Stimulated activated CD4-positive, alpha-beta T cell treated with anti-CD3 and anti-CD28 coated beads, Interleukin-2, amount 100 ng/mL, for 24 hours (primary cell): ENCODE measurements at places on chromosomes 1 and 21.

DNA sequence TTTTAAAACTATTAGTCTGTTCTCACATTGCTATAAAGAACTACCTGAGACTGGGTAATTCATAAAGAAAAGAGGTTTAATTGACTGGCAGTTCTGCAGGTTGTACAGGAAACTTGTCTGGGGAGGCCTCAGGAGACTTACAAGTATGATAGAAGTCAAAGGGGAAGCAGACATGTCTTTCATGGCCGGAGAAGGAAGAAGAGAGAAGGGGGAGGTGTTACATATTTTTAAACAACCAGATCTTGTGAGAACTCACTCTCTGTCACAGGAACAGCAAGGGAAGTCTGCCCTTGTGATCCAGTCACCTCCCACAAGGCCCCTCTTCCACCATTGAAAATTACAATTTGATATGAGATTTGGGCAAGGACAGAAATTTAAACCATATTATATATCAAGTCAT, 55.9 kb downstream of the CLIC4 start:
- DNase-seq = no peak

- no peak for DNase-seq
Measured at GRCh38 chr1:26025060-26025459, 3.5 kb downstream of the EXTL1 start.

- no peak for DNase-seq
Measured at GRCh38 chr1:109091839-109092193, 1.3 kb downstream of the TMEM167B start.

- DNase-seq = no peak
Measured at GRCh38 chr1:223682502-223682901, 17.0 kb upstream of the CAPN8 start.

GRCh38 chr1:9689011-9689706, 37.6 kb downstream of the PIK3CD start:
- DNase-seq = peak; percentile 86

DNA sequence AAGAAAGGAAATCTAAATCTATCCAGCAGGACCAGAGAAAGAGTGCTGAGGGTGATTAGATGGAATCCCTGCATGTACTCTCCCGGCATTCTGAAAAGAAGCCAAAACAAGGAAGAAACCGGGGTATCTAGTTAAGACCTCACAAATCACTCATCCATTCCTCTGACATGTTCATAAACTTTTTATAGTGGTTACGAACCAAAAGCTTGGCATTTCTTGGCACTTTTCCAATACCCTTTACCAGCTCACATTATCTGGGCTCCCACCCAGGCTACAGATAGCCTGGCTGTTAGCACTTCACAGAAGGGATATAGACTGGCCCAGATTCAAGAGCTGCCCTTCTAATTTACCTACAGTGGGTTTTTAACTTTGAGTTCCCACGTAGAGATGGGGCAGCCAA, 1.8 kb upstream of the C1orf74 start:
- DNase-seq = no peak

DNA sequence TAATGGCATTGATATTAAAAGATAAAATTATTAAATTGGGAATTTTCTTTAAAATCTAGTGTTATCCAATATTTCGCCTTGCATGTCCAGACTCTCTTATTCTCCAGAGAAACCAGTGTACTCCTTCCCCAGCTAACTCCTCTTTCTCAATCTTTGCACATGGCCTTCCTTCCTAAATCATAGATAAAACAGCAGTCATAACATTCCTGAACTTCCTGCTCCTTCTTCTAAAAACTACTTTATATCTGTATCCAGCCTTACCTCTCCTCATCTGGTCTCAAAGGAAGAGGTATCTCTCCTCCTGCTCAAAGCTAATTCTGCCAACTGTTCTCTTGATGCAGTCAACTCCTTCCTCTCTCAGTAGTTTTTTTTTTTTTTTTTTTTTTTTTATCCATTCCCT, 39.5 kb upstream of the NEK7 start:
- no peak for DNase-seq

DNA sequence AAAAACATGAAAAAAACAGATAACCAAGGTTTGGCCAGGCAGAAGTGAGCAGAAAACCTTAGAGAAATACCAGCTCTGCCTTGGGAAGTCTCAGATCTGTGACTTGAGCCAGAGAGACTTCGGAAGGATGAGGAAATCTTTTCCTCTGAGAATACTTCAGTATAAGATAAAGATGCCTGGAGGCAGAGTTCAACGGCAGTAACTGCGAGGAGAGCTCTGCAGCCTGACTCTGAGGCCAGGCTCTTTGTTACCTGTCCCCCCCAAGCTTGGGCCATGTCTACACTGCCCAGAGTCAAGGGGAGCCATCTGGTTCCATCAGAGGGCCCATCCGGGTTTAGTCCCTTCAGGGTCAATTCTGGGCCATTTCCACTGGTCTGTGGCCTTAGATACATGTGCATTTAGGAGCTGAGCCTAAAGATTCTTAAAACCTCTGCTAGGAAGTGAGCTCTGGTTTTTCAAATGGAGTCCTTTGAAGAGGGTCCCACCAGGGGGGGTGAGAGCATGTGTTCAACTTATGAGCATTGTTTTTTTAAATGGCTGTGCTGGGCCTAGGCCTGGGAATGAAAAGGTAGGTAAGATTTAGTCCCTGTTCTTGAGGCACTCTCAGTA, 8.7 kb downstream of the KIRREL1 start:
- DNase-seq = no peak

- DNase-seq = no peak
Measured at GRCh38 chr1:155971910-155972809, 6.2 kb downstream of the ARHGEF2 start.

DNA sequence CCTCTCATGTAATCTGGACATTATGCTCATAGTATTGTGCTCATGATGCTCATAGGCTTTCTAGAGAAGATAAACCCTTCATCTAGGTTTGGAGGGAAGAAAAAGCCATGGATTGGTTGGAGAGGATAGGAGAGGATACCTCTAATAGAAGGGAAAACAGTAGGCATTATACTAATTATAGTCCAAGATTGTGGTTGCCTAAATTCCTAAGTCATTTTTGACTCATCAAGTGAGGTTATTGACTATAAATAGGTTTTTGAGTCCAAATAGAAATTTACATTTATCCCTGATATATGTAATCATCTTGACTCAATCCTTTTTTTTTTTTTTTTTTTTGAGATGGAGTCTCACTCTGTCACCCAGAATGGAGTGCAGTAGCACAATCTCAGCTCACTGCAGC, 5.0 kb downstream of the SYT11 start:
- DNase-seq = no peak

DNA sequence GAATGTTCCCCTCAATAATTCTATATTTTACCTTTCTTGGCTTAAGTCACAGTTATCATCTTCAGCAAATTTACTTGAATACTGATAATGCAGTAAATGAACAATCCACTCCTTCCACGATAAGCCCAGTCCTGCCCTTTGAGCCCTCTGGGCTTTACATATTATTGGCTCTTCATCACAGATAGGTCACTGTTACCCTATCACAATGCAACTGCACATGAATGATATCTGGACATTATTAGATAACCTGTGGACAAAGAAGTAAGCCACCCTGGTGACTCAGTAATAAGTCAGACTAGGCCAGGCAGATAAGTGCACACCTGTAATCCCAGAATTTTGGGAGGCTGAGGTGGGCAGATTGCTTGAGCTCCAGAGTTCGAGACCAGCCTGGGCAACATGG, 69.4 kb downstream of the SPATA6 start:
- no peak for DNase-seq

GRCh38 chr1:30675761-30676160, 47.6 kb downstream of the MATN1 start:
- no peak for DNase-seq

- no peak for DNase-seq
Measured at GRCh38 chr1:204001166-204001901, 71.6 kb upstream of the SOX13 start.

- DNase-seq = no peak
Measured at GRCh38 chr1:233869680-233870079, 34.8 kb upstream of the SLC35F3 start.

DNA sequence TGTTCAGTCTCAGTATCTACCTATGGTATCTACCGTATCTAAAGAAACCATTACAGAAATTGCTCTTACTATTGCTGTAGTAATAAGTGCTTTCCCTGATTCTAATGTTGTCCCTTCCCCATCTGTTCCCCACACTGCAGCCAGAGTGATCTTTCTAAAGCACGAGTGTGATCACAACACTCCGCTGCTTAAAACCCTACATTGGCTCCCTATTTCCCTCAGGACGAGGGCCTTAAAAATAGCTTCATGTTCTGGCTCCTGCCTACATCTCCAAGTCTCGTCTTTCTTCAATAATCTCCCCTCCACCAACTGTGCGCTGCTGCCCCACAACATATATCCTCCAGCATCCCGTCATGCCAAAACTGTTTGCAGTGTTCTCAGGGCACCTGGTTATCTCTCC, 150.6 kb downstream of the SDCCAG8 start:
- no peak for DNase-seq

DNA sequence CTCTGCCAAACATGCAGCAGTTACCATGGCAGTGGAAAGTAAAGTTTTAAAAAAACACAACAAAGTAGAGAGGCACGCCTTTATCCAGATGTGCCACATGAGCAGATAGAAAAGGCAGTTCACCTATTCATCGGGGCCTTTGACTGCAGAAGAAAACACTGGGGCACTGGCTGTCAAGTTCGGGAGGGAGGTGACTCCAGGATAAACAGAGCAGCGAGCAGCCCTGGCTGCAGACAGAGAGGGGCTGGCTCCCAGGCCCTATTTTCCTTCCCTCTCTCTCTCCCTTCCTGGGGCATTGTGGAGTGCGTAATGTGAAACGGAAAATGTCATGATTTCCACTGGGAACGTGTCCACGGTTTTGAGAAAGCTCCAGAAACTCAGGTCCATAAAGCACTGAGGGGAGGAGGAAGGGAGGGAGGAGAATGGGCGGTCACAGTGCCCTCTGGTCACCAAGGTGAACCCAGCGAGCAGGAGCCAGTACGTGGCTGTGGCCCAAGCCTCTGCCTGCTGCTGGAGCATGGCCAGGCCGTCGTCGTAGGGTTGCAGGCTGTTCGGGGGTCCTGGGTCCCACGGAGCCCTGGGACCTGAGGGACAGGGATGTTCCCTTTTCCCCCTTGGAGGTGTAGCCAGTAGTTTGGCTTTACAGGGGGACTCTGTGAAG, 114.7 kb upstream of the IRF2BP2 start:
- peak; percentile 26 for DNase-seq
